ENCODE measurements at places on chromosomes 6 and 20.

GRCh38 chr6:144797881-144798589, 512.9 kb downstream of the UTRN start:
- no peak for DNase-seq

GRCh38 chr20:44537993-44538392, 16.1 kb upstream of the SERINC3 start:
- no peak for DNase-seq

- DNase-seq: peak; percentile 71
Observed at GRCh38 chr6:111871725-111872400, 1.4 kb downstream of the FYN start.

- DNase-seq: no peak
Observed at GRCh38 chr6:139290787-139291311, 949 bp downstream of the TXLNB start.

DNA sequence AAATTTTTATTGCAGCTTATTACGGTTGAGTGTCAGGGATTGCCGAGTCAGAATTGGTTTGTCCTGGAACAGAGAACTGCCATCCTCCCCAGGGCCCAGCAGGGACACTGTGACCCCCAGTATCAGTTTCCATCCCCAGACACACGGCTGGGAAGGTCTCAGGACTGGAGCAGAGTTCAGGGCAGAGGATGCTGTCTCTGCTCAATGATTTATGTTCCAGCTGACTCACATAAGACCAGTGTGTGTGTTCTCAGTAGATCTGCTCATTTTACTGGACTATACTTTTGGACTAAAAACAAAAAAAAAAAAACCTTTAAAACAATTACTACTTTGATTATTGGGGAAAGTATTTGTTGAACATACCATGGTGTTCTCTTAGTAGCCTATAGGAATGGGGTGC, 44.2 kb downstream of the FNDC1 start:
- DNase-seq: no peak

DNA sequence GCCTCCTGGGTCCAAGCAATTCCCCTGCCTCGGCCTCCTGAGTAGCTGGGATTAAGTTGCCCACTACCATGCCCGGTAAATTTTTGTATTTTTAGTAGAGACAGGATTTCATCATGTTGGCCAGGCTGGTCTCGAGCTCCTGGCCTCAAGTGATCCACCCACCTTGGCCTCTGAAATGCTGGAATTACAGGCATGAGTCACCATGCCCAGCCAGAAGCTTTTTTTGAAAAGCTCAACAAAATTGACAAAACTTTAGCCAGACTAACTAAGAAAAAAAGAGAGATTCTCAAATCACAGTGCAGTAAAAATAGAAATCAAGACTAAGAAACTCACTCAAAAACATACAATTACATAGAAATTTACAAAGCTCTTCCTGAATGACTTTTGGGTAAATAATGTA, 420.6 kb downstream of the COL12A1 start:
- DNase-seq: no peak

DNA sequence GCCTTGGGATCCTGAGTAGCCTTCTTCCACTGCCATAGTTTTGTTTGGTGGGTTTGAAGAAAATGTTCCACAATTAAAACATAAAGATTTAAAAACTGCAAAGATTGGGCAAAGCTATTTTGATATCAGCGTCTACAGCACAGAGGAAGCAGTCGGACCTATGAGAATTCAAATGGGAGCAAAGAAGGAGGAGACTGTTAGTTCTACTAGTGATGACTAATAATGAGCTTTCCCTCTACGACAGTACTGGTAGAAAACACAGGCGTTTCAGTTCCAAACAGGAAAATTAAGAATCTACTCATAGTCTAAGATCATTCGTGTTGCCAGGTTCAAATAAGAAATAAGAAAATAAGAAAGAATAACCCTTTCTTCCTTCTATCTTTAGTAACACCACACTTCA, 121.2 kb downstream of the INSM1 start:
- DNase-seq: no peak

GRCh38 chr6:15744818-15745402, 82.1 kb upstream of the DTNBP1 start:
- DNase-seq: no peak

DNA sequence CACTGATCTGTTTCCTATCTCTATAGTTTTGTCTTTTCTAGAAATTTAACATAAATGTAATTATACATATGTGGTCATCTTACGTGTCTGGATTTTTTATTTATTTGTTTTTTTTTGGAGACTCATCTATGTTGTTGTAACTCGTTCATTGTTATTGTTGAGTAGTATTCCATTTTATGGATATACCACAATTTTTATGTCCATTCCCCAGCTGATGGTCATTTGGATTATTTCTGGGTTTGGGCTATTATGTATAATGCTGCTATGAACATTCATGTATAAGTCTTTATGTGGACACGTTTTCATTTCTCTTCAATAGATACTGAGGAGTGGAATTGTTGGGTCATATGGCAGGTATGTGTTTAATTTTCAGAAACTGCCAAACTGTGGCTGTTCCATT, 10.2 kb downstream of the DZANK1 start:
- no peak for DNase-seq

- no peak for DNase-seq
Observed at GRCh38 chr6:2558861-2559801, 191.6 kb downstream of the MYLK4 start.

DNA sequence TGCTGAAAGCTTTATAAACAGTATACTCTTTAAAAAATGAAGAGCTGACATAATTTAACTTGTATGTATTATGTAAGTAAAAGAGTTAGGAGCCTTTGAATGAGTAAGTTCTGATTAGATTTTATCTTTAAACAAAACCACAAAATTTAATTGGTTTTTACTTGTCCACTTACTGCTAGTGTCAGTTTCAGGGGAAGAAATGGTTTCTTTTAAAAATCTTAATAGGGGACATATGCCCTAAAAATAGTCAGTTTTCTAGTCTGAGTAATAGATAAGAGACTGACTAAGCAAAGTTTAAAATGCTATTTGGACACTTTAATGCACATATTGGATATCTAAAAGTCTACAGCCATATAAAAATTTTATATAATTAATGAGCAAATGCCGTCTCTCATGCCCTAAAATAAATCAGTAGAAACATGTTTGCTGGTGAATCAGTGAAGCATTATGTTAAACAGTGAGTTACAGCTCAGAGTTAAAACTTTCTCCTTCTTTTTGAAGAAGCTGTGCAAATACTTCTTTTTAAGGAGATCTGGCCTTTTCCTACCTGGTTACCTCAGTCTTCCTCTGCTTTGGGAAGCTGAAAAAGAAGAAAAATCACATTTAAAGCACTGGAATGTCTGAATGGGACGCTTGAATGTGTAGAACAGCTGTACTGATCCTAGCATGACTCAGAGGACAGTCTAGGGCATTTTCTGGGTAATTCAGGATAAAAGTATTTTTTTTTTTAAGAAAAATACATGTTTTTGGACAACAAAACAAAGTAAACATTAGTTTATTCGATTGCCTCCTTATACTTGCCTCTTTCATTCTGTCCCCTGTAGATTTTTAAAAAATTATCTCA, 55.3 kb downstream of the CDH26 start:
- no peak for DNase-seq

DNA sequence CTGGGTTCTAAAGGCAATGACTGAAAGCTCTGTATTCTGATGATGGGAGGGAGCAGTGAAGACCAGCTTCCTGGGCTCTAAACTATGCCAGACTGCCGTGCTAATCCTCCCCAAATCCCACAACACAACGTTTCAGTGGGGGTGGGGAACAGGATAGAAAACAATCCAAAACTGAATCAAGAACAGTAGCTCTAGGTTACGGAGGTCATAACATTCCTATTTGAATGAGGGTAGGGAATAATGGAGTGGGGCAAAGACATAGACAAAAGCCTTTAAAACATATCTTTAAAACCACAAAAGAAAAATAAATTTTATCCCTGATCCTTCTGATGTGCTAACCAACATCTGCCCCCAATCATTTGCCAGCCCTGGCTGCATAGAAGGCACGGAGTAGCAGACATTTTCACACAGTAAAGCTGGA, 7.8 kb downstream of the USP49 start:
- no peak for DNase-seq

DNA sequence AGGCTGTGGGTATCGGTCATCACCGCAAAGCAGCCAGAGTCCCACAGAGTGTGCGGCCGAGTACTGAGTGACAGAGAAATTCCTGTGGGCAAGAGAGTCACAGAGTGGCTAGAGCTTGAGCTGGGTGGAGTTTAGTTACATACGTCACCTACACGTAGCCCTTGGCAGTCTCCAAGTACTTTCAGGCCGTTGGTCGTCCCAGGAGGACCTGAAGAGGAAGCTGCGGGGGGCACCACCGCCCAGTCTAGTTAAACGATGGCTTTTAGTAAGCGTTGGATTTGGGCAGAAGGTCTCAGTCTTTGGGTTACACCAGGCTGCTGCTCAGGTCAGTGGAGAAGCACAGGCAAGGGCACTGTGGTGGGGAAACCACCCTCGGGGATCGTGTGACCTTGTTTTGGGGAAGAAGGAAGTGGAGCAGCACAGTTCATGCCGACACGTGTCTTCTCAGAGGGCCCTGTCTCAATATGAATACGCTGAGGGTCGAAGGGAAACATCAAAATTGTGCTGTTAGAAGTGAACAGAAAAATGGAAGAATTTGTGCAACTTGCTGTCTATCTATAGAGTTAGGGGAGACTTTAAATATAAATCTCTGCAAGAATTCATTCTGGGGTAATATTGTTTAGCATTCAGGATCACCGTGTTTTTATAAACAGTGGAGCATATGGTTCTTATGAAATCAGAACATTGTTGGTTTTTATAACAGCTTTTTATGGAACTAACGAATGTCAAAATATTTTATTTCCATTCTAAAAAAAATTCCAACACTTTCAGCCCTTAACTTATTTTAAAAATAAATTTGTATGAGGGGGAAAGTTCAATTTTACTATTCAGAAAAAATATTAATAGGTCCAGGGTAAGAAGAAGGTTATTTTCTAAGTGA, 28.6 kb downstream of the KIF25 start:
- DNase-seq: no peak

DNA sequence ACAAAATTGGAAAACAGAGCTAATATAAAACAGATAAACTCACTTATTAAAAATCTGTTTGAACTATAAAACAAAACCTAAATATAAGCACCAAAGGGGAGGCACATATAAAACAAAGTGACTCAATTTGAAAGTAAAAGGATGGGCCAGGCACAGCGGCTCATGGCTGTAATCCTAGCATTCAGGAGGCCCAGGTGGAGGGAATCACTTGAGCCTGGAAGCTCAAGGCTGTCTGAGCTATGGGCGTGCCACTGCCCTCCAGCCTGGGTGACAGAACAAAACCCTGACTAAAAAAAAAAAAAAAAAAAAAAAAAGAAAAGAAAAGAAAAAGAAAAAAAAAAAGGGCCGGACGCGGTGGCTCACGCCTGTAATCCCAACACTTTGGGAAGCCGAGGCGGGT, 31.1 kb upstream of the SMAP1 start:
- no peak for DNase-seq

- no peak for DNase-seq
Observed at GRCh38 chr20:15561070-15561569, 1012.1 kb downstream of the KIF16B start.

DNA sequence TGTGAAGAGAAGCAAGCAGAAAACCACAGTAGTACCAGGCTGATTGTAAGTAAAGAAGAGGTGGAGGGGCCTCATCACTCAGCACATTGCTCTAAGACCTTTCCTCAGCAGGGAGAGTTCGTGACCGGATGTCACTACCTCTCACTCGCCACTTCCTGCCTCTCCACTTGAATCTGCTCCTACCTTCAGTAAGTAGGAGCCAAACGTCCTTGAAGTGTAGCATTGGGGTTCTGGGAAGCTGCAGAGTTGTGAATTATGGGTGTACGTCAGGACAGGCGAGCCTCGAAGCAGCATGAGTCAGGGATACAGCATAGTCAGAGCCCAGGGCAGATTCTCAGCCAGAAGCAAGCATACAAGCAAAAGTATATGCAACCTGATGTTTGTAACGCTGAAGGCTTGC, 224.9 kb downstream of the PHACTR1 start:
- DNase-seq: no peak

- DNase-seq: no peak
Observed at GRCh38 chr6:35034411-35035191, 106.5 kb downstream of the TCP11 start.

- no peak for DNase-seq
Observed at GRCh38 chr6:85561750-85562357, 31.8 kb downstream of the SNX14 start.

- no peak for DNase-seq
Observed at GRCh38 chr6:20379231-20379630, 22.4 kb upstream of the E2F3 start.

- DNase-seq: no peak
Observed at GRCh38 chr6:39550191-39550590, 175.0 kb downstream of the KIF6 start.

DNA sequence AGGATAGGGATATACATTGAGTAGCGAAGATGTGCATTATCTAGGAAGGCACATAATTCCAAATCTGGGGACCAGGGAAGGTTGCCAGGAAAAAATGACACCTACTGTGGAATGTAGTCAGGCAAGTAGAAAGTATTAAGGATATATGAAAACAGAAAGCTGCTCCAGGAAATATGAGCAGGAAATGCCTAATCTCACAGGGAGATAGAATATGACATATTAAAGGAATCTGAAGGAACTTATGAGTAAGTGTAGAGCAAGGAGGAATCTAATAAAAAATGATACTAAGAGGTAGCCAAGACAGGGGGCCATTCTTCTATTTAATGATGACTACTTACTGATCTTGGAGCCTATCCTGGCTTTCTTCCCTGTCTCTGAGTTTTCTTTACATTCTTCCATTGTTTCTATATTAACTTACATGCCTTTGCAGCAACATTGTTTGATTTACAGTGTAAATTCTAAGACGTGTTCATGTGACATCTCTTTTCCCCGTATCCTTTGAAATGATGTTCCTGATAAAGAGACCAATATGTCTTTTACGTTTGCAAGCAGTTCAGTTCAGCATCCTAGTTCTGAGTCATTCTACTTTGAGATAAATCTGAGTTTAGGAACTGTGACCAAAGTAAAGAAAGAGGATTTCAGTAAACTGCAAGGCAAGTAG, 58.6 kb downstream of the TINAG start:
- no peak for DNase-seq

DNA sequence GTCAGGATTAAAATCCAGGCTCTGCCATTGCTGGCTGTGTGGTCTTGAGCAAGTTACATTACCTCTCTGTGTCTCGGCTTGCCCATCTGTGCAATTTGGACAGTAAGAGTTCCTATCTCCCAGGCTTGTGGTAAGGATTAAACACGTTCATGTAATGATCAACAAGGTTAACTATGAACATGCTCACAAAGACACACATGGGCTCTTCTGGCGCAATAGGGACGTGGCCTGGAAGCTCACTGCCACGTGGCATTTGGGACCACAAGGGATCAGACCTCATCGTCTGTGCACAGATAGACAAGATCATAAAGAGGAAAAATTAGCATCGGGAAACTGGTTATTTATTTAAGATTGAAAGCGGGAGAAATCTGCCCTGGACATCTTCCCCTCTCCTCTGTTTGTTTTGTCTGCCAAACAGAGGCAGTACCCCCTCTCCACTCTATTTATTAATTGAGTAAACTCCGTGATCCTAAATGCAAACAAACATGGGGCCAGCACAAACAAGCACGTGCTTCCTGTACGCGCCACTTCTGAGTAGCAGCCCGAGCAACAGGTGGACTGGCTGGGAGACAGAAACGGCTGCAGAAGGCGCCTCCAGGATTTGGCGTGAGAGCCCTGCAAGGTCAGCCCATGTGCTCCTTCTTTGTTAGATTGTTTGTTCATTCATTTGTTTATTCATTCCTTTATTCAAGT, 95.0 kb downstream of the CDH26 start:
- no peak for DNase-seq

- no peak for DNase-seq
Observed at GRCh38 chr6:132214716-132215115, 186.6 kb downstream of the MOXD1 start.

Data from SK-N-SH (cell line).